ENCODE measurements at places on chromosomes 2 and 18. TPM values are rescaled to one million over a fixed set of nuclear protein-coding genes. Genes with fewer than 3 reads are reported as not detected.

GPAT2 gene
- total RNA-seq: 1.3 TPM

CAMKMT gene
- 7.0 TPM for total RNA-seq

GFPT1 gene
- 69.4 TPM for total RNA-seq

SULT1C4 gene
- not detected for total RNA-seq

POTEJ gene
- total RNA-seq: not detected

RPIA gene
- total RNA-seq: 9.0 TPM

VSNL1 gene
- 0.22 TPM for total RNA-seq

IL1B gene
- 183 TPM for total RNA-seq

SCTR gene
- total RNA-seq: not detected

KLHL14 gene
- not detected for total RNA-seq

POLR1A gene
- total RNA-seq: 22.5 TPM

All from placental pericyte (primary cell).